ENCODE measurements at places on chromosomes 6 and 20.

- no peak for DNase-seq
Observed at GRCh38 chr6:132445201-132445951, 44.1 kb upstream of the MOXD1 start.

DNA sequence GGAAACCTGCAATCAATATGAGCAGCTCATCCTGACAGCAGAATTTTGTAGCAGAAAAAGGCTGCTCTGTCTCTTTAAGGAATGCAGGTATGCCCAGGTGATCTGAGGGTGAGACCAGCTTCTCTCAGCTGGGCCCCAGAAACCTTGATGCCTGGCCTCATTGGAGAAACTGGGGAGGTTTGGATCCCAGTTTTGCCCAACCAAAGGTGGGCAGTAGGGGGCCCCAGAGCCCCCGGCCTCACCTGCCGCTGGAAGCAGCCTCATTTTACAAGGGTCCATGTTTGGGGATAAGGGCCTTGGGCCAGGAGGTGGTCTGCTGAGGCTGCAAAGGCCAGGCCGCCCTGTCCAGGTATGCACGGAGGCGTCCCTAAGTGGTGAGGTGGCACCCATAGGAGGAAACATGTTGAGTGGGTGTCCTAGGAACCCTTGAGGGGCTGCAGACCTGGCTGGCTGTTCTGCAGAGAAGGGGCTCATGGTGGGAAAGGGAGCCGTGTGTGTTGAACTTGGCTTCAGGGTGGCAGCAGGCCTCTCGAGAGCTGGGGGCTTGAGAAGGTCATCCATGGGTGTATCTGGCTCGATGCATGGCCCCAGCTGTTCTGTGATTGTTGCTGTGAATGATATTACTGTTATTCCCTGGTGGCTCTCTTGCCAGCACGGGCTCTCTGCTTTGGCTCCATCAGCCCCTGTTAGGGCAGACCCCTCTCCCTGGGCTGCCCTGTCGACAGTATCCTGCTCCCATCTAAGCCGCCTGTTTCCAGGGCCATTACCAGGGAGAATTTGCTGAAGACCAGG lies 208.4 kb downstream of the CDH4 start:
- no peak for DNase-seq

DNA sequence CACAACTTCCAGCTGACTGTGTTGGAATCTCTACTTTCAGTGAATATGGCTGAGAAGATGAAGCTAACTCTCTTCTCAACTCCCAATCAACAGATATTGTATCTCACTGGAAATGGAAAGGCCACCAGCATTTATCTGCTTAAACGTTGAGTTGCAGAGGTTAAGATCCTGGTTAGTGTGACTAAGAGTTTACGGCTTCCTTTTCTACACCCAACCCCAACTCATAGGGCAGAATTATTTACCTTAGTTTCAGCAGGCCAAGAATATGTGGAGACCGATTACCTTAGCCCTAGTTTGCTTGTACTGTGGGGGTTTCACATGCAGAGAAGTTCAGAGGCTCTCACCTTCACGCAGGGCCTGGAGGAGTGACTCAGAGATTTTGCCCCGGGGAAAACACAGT lies 1026.6 kb downstream of the EYS start:
- DNase-seq, result no peak

DNA sequence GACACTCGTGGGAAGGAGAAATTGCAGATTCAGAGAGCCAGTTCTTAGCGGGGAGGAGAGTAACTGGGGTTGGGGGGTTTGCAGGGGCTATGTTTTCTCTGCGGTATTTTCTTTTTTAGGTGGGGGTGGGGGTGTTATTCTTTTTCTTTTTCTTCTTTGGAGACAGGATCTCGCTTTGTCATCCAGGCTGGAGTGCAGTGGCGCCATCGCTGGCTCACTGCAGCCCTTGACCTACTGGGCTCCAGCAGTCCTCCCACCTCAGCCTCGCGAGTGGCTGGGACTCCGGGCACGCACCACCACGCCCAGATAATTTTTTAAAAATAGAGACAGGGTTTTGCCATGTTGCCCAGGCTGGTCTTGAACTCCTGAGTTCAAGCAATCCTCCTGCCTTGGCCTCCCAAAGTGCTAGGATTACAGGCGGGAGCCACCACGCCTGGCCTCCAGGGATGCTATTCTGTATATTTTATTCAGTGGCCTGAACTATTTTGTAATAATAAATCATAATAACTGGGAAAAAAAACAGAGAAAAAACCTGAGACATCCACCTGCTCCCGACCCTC lies 57.3 kb downstream of the UBE2V1 start:
- no peak for DNase-seq

GRCh38 chr20:62642666-62643520 lies 590 bp downstream of the SLCO4A1 start:
- DNase-seq, result peak; percentile 75

GRCh38 chr6:47371139-47371869 lies 61.6 kb upstream of the TNFRSF21 start:
- no peak for DNase-seq

GRCh38 chr6:80440496-80441115 lies 334.1 kb downstream of the BCKDHB start:
- DNase-seq, result no peak

GRCh38 chr20:7375905-7376304 lies 564.4 kb downstream of the HAO1 start:
- no peak for DNase-seq

DNA sequence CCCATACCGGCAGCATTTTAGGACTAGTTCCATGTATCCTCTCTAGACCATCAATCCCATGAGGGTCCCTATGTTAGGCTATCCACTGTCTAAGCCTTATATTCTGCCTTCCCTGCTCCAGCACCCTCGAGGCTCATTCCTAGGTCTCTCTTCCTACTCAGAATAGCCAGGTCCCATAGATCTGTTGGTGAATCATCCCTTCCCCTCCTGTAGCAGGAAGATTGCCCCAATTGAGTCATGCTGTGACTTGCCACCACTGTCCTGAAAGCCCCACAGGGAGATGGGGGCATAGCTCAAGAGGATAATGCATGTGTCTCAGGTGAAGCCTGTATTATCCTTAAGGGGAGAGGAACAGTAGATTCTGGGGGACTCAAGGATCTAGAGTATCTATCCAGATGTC lies 143.1 kb upstream of the MOCS1 start:
- DNase-seq, result no peak

- DNase-seq, result no peak
Observed at GRCh38 chr6:10412461-10413261, 2.2 kb downstream of the TFAP2A start.

GRCh38 chr6:15265787-15266186 lies 19.9 kb downstream of the JARID2 start:
- DNase-seq, result no peak

- DNase-seq, result no peak
Observed at GRCh38 chr6:145189836-145190235, 545.5 kb downstream of the EPM2A start.

Data from activated CD8-positive, alpha-beta T cell treated with anti-CD3 and anti-CD28 coated beads, Interleukin-2, amount 10 ng/mL, durations not matched to agents 7 days and 5 days (primary cell).